Substantia nigra (tissue), 51 donors: ENCODE measurements at places on chromosomes 3 and 15.

- no peak for DNase-seq
These were observed 43.3 kb downstream of the ADPGK start for GRCh38 chr15:72740219-72740618.

DNA sequence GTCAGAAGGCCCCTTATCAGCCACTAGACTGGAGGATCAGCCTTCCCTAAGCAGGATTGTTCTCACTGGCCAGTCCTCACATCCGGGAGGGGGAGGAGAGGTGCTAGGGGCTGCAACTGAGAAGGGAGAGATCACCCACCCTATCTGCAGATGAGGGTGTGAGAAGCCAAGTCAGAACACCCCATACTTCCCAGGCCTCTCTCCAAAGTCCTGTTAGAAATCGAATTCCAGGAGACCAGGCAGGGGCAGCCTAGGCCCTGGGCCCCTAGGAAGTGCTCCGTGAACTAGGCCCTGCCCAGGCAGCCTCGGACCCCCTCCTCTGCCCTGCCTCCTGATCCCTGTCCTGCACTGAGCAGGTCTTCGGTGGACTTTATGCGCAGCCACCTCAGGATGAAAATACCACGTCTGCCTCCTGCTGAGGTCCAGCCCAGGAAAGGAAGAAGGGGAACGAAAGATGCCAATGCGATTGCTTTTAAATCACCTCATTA lies 933 bp downstream of the DZIP1L start:
- DNase-seq, result no peak

DNA sequence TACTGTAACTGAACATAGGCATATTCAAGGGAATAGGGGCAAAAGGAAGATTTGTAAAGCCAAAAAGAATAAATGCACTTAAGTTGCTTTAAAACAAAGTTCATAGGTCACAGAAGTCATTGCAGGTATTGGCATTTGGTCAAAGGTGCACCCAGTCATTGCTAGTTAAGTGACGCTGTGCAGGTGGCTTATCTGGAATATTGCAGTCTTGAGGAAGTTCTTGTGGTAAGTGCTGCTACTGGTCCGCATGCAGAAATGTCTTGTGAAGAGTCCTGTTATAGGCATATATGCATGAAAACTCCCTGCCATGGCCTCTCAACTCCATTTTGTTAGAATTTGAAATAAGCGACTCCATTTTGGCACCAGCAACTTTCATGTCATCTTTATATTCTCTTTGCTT lies 293.1 kb downstream of the GBE1 start:
- no peak for DNase-seq

DNA sequence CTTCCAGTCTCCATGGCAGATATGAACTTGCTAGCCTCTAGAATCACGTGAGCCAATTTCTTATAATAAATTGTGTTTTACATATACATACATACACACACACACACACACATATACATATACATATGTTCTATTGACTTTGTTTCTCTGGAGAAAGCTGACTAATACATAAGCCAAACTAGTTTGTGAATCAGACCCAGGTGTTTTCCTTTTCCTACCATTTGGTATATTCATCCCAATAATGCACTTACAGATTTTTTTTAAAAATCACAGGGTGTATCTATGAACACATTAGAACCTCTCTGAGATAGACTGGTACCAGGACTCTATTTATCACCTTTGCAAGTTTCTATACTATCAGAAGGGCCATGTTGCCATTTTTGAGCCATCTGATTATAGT lies 122.9 kb upstream of the KCNH8 start:
- no peak for DNase-seq

GRCh38 chr15:42080919-42081830 lies 13.2 kb downstream of the PLA2G4D start:
- DNase-seq, result no peak

GRCh38 chr3:193910886-193911738 lies 224.8 kb upstream of the HES1 start:
- DNase-seq, result no peak

DNA sequence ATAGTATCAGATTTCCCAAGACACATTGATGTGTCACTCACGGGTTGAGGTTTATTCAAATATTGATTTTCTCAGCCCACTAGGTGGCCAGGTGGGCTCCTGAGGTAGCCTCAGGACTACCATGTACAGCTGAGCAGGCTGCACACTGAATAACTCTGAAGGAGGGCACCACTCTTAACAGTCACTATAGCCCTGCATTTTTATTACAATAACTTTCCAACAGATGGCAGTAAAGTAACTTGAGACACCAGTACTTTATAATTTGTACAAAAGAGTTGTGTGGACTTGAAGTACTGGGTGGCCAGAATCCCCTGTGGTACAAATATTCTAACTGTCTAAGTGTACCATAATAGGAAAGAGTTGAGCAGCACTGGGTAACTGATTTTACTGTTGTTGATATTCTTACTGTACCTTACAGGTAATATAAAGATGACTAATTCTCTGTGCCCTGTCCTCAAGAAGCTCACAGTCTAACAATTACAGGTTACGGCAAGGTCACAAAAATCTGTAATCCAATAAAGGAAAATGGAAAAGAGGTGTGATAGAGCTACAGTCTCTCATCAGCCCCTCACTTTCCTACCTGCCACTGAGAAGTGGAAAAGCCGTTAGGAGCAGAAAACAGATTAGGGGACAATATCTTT lies 76.0 kb downstream of the ETFA start:
- no peak for DNase-seq

DNA sequence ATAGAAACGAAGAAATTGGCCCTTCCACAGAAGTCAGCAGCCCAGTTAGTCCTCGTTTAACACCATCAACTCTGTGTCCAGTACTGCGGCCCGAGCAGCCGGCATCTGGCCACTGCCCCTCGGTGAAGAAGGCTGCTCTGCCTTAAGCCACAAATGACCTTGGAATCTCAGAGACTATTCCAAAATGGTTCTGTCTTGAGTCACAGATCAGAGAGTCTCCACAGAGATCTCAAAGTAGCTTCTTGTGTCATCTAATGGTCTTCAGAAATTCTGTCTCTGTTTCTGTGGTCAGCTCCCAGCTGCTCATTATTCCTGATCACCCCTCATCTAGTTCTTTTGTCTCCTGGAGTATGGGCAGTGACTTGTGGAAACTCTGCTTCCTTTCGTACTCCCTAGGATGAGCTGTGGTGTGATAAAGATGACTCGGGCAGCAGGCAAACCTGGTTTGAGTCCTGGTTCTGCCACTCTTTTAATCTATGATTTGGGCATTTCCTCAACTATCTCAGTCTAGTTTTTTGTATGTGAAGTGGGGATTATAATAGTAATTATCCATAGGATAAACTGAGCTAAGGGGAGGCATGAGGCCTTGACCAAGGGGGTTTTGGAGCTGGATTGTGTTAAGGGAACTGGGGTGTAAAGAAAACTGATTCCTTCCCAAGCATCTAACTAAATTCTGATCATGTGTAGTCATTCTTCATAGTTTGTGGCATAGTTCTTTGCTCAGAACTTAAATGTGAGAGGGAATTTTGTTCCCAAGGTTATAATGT lies 22.6 kb downstream of the CRTC3 start:
- DNase-seq, result no peak

GRCh38 chr3:56754741-56755417 lies 46.9 kb downstream of the ARHGEF3 start:
- DNase-seq, result no peak

- DNase-seq, result no peak
These were observed 10.0 kb downstream of the ATP13A3 start for GRCh38 chr3:194476784-194477183.

GRCh38 chr3:173135059-173135458 lies 6.0 kb downstream of the SPATA16 start:
- no peak for DNase-seq

GRCh38 chr3:190378240-190378891 lies 9.6 kb upstream of the CLDN16 start:
- DNase-seq, result no peak

DNA sequence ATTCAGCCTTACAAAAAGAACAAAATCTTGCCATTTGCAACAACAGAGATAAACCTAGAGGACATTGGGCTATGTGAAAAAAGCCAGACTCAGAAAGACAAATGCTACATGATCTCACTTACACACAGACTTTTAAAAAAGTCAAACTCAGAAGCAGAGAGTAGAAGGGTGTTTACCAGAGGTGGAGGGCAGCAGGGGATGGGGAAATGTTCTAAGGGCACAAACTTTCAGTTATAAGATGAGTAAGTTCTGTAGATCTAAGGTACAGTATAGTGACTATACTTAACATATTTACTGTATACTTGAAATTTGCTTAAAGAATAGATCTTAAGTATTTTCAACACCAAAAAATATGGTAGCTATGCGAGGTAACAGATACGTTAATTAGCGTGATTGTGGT lies 3.0 kb downstream of the MYEF2 start:
- DNase-seq, result no peak

GRCh38 chr3:146814601-146815315 lies 209.6 kb upstream of the PLSCR5 start:
- no peak for DNase-seq

GRCh38 chr3:38397320-38397719 lies 50.7 kb downstream of the XYLB start:
- DNase-seq, result no peak

- no peak for DNase-seq
These were observed 80.9 kb downstream of the LRRC3B start for GRCh38 chr3:26703519-26703918.

GRCh38 chr15:60612400-60613048 lies 133.6 kb upstream of the ICE2 start:
- DNase-seq, result no peak

DNA sequence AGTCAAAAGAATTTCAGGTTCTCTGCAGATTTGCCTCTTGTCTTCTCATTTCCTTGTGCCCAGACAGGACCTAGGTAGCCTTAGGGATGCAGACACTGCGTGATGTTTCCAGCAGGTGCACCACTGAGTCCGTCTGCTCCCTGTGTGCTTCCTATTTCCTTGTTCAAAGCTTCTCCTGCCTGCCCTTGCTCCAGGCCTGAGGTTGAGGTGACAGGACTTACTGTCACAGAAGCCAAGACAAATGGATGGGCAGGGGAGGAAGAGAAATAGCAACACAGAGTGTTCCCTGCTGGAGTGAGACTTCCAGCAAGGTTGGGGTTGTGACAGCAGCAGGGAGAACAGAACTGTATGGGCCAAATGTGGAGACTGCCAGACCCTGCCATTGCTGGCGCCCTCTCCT lies 199.4 kb downstream of the MYRIP start:
- DNase-seq, result no peak

DNA sequence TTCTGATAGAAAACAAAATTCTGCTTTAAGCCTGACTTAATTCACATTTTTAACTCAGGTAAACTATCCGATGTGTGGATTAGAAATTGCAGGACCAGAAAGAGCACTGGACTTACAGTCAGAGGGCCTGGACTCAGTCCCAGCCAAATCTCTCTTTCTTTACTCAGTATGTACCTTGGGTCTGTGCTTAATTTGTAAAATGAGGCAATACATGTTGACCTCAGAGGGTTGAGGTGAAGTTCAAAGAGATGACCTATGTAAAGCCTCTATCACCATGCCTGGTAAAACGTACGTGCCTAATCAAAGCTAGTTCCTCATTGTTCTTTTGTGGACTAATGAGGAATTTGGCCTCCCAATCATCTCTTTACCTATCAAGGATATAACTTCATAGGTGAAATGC lies 1.9 kb upstream of the BCL2A1 start:
- no peak for DNase-seq

GRCh38 chr3:70646635-70647034 lies 334.2 kb upstream of the MDFIC2 start:
- no peak for DNase-seq

GRCh38 chr3:161072211-161072621 lies 32.9 kb downstream of the B3GALNT1 start:
- DNase-seq, result no peak

GRCh38 chr15:94233441-94233840 lies 2.1 kb downstream of the MCTP2 start:
- DNase-seq, result no peak

GRCh38 chr3:1969281-1969680 lies 129.4 kb upstream of the CNTN4 start:
- DNase-seq, result no peak

- no peak for DNase-seq
These were observed 43.1 kb upstream of the NMD3 start for GRCh38 chr3:161177991-161178390.

- no peak for DNase-seq
These were observed 168.7 kb downstream of the TMEM108 start for GRCh38 chr3:133206921-133207320.

DNA sequence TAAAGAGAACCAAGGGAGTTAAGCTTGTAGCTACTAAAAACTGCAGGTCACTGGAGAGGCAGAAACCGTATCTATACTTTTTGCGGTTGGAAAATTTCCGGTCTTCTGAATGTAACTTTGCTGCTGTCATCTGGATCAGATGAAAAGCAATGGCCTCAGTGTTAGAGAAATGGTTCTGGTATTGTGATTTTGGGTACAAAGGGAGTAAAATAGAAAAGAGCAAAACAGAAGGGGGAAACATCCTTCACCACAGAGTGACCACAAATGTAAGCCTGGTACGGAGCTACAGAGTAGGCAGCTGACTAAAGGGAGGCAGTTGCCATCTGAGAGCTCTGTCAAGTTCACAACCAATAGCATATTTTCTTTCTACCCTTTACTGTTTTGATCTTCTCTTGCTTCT lies 5.6 kb downstream of the CD96 start:
- DNase-seq, result no peak

DNA sequence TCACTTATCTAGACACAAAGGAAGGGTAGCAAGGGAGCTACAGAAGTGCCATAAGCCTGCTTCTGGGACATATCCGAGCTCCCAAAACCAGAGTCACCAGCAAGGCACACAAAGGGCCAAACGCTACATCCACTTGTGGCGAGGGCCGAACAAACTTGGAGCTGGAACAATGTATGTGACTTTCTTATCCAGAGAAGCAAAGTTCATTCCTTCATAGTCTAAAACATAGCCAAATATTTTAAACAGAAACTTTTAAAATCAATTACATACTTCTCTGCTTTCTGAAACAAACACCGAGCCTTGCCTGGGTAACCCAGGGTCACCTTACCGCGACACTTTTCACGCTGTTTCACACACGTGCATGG lies 15.9 kb downstream of the ZXDC start:
- DNase-seq, result no peak

DNA sequence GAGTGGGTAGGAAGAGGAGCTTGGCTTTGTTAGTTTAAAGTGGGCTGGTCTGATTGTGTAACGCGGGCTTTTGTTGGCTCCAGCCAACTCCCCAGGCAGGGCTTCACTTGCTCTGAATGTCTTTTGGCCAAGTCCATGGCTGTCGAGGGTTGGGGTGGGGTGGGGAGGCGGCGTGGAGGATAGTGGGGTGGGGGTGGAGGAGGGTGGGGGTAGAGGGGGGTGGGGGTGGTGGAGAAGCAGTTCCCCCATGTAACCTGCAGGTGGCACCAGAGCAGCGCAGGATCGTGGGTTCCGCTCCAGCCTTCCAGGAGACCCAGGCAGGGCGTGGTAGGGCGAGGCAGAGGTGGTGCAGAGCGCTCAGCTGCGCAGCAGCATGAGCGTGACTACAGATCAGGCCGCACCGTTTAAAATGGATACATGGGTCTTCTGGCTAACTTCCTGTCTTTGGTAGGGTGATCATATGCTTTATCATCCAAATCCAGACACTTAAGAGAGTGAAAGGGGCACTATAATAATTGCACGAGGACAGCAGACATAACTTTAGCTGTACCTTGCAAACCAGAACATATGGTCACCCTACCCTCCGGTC lies 28.3 kb downstream of the GOLGA6A start:
- peak; percentile 29 for DNase-seq
